ENCODE measurements at places on chromosomes 5 and 9.
A peak's percentile ranks its signal among the peaks of the same experiment; 100 is the strongest.

- no peak for DNase-seq
Measured at GRCh38 chr5:110045158-110045557, 355.4 kb downstream of the MAN2A1 start.

- DNase-seq: no peak
Measured at GRCh38 chr5:87503004-87503403, 90.3 kb upstream of the CCNH start.

DNA sequence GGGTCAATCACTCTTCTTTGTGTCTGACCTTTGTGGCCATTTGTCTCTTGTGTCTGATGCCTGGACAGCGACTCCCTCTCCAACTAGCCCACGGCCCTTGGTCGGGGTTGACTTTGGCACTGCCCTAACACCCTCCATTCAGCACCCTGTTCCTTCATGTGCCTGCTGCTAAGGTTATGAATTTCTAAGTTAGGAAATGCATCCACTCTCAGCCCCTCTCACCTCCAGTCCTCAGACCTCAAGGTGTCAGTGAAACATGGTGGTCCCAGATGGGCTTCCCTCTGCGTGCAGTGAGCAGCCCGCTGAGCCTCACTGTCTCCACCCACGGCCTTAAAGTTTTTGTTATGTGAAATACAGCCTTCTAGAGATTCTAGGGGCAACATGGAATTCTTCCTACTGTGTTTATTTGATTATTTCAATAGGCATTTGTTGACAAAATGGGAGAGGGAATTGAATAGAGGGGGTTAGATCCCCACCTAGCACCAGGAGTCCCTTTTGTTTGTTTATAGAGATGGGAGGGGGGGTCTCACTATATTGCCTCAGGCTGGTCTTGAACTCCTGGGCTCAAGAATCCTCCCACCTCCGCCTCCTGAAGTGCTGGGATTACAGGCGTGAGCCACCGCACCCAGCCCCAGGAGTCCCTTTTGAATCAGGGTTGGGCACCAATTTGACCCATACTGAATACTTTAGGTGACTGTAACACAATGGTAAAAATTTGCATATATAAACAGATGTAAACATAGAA lies 1.6 kb upstream of the GLIPR2 start:
- DNase-seq: no peak

DNA sequence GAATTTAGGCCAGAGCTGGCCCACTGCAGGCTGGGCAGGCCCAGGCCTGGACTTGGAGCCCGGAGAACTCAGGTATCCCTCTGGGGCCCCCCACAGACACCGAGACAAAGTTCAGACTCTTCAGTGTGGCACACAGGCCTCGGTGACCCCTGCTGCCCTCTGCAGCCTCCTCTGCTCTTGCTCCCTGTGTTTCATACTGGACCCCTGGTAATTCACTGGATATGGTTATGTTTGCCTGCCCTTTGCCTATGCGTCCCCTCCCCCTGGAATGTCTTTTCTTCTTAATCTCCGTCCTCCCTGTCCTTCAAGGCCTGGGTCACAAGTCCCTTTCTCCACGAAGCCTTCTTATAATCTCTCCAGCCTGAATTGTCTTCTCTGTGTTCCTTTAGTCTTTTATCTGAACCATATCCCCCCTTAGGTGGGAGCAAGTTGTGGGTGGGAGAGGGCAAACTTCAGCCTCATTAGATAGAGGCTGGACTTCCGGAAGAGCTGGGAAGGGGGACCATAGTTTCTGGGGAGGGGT lies 30.1 kb downstream of the GSN start:
- DNase-seq: no peak

DNA sequence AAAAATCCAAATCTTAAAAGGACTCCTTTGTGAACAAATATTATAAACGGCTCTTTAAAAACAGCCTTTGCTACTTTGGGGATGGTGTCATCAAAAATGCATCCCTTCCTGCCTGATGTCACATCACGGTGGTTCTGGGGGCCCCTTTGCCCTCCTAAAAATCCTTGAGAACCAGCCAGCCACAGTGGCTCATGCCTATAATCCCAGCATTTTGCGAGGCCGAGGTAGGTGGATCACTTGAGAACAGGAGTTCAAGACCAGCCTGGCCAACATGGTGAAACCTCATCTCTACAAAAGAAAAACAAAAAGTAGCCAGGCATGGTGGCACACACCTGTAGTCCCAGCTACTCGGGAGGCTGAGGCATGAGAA lies 43.9 kb downstream of the FNBP1 start:
- DNase-seq: no peak

- no peak for DNase-seq
Measured at GRCh38 chr9:123763910-123764588, 165.9 kb downstream of the DENND1A start.

DNA sequence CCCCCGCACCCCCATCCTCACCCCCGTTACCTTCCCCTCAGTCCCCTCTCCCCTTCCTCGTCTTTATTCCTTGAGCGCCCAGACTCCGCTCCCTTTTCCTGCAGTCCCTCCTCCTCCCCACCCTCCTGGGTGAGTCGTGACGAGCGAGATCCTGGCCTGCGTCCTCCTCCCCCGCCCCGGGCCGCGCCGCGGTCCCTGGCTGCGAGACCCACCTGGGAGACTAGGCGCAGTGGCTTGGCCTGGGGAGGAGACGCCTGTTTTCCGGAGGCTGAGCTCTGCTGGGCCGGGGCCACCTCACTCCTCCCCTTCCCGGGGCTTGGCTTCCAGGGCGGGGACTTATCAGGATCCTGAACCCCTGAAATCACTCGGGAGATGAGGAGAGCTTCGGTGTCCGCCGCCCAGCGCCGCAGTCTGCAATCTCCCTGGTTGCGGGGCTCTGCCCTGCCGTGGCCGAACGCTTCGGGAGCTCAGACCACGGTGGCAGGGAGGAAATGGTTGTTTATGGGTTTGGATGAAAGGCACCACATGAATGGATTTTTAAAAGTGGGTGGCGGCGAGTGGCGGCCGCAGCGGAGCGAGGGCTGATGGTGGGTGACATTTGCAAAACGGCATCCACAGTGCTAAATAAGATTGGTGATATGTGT lies 984 bp downstream of the STXBP1 start:
- peak; percentile 53 for DNase-seq

GRCh38 chr9:83339435-83339834 lies 198.8 kb downstream of the FRMD3 start:
- no peak for DNase-seq

- no peak for DNase-seq
Measured at GRCh38 chr5:145811834-145812625, 23.1 kb downstream of the PRELID2 start.

- no peak for DNase-seq
Measured at GRCh38 chr5:36180556-36181350, 28.8 kb downstream of the SKP2 start.

GRCh38 chr5:34648840-34649158 lies 7.3 kb upstream of the RAI14 start:
- no peak for DNase-seq

- DNase-seq: no peak
Measured at GRCh38 chr5:176906126-176906525, 7.0 kb upstream of the HK3 start.

GRCh38 chr5:93585041-93585766 lies 2.2 kb downstream of the NR2F1 start:
- no peak for DNase-seq

DNA sequence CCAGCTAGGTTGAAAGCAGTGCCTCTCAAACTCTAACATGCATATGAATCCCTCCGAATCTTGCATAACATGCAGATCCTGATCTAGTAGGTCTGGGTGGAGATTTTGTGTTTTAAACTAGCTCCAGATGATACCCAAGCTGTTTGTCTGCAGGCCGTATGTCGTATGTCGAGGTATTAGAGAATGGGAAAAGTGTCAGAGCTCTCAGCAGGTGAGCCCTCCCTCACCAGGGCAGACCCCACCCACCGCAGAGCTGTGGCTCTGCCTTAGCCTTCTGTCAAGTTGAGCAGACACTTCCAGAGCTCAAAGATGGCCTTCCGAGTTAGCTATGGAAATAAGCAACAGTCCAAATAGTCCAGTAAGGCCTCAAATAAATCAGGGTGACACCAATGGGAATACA lies 83.2 kb upstream of the MAP3K1 start:
- no peak for DNase-seq

GRCh38 chr5:91611746-91612145 lies 228.6 kb upstream of the ARRDC3 start:
- no peak for DNase-seq

DNA sequence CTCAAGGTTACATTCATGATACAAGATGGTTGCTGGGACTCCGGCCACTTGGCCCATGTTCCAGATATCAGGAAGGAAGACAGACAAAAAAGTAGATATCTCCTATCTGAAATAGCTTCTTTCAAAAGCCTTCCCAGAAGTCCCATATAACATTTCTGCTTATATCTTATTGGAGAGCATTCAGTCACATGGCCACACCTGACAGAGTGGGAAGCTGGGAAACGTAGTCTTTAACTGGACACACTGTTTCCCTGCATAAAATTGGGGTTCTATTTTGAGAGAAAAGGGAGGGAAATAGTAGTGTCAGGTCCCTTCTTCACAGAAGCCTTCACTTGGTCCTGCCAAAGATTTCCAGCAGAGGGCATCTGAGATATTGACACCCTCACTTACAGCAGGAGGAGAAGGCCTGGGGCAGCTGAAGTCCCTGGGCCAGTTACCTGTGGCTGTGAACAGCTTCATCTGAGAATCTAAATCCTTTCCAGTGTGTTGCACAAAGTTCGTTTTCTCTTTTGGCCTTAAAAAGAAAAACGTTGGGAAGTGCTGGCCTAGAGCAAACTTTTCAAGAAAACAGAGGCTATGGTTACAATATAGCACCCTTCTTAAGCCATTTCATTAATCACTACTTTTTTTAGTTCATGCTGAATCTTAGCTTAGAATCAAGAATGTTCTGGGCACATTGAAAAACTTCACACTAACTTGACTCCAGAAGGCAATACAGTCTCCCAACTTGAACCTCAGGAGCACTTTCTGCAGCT lies 33.5 kb downstream of the SPEF2 start:
- DNase-seq: peak; percentile 76

- DNase-seq: no peak
Measured at GRCh38 chr5:98907951-98908350, 20.9 kb downstream of the CHD1 start.

GRCh38 chr5:137347865-137348264 lies 151.3 kb downstream of the SPOCK1 start:
- no peak for DNase-seq

- DNase-seq: peak; percentile 41
Measured at GRCh38 chr9:89375191-89375760, 57.0 kb downstream of the SECISBP2 start.

GRCh38 chr5:32852535-32852934 lies 141.4 kb downstream of the NPR3 start:
- no peak for DNase-seq

GRCh38 chr5:1759378-1759970 lies 40.2 kb downstream of the MRPL36 start:
- DNase-seq: no peak

GRCh38 chr9:35288778-35289177 lies 127.0 kb downstream of the UNC13B start:
- DNase-seq: no peak

- no peak for DNase-seq
Measured at GRCh38 chr5:165508286-165508685, 2002.9 kb downstream of the MAT2B start.

- DNase-seq: no peak
Measured at GRCh38 chr9:73844135-73844534, 653.0 kb upstream of the RORB start.

- no peak for DNase-seq
Measured at GRCh38 chr5:89397096-89397495, 514.1 kb upstream of the MEF2C start.

- peak; percentile 50 for DNase-seq
Measured at GRCh38 chr9:35749515-35750255, 598 bp downstream of the RGP1 start.

- DNase-seq: peak; percentile 22
Measured at GRCh38 chr9:3386753-3387152, 139.0 kb downstream of the RFX3 start.

- no peak for DNase-seq
Measured at GRCh38 chr9:89843591-89843990, 238.8 kb downstream of the GADD45G start.

DNA sequence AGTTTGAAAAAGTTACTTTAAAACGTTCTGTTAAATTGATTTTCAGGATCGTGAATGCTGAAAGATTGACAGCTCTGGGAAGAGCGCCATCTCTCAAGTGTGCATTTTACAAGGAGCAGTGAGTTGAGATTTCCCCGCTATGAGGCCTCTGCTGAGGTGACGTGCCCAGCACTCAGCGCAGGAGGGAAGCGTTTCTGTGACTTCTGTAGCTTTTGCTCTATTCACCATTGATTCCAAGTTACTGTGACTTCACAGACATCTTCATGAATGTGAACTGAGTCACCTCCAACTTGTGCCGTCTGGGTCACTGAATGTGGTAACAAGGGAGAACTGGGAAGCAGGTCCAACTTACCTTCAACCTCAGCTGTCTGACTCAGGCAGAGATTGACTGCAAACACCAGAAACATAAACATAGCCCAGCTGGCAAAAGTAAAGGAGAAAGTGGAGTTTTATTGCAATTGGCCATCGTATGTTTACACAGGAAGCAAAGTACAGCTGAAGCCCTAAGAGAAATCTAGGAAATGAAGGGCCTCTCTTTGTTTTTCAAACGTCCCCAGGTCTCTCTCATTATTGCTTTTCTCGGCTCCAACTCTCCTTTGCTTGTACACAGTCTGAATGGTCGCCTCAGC lies 428.8 kb upstream of the CLINT1 start:
- no peak for DNase-seq

DNA sequence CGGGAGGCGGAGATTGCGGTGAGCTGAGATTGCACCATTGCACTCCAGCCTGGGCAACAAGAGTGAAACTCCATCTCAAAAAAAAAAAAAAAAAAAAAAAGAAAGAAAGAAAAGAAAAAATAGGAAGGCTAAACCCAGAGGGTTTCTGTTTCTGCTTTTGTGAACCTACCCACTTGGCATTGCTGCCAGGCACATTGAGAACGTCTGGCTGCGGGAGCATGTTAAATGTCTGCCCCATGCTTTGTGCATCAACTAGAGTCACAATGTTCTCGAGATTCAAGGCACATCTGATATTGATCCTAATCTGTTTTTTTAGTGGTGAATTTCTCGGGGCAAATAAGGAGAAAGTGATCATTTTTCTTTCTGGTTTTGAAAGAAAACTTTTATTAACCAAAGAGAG lies 2.8 kb downstream of the SLC25A25 start:
- no peak for DNase-seq

GRCh38 chr5:28542987-28543386 lies 1504.6 kb upstream of the CDH9 start:
- no peak for DNase-seq

DNA sequence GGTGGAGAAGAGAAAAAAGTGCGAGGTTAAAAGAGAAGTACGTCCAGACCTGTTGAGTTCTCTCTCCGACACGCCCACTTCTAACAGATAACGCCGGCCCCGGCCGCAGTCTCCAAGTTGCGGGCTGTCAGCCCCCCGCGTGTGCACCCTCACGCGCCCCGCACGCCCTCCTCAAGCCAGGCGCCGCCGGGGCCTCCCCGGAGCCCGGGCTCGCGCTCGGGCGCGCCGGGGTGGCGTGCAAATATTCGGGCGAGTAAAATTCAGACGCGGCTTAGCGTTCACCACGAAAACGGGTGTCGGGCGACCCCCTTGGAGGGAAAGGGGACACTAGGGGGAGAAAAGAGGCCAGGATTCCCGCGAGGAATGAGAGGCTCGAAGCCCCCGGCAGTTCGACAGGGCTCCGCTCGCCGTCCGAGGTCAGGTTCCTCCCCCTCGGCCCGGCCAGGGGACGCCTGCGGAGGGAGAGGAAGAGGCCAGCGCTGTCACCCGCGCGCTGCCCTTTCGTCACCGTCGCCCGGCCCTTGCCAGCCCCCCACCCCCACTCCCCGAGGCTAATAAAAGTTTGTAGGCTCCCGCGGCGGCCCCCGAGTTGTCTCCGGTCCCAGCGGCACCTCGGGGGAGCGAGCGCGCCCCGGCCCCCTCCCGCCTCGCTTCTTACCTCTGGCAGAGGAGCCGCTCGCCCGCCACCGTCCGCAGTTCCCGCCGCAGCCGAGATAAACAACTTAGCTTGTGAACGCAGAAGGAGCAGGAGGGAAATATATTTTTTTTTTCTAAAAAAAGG lies 743 bp downstream of the NR3C1 start:
- DNase-seq: peak; percentile 53
